ENCODE measurements at places on chromosomes 4 and X.

GRCh38 chr4:125225806-125226205 lies 88.9 kb upstream of the FAT4 start:
- DNase-seq, result no peak

GRCh38 chr4:1416948-1417260 lies 10.7 kb upstream of the NKX1-1 start:
- DNase-seq, result no peak

DNA sequence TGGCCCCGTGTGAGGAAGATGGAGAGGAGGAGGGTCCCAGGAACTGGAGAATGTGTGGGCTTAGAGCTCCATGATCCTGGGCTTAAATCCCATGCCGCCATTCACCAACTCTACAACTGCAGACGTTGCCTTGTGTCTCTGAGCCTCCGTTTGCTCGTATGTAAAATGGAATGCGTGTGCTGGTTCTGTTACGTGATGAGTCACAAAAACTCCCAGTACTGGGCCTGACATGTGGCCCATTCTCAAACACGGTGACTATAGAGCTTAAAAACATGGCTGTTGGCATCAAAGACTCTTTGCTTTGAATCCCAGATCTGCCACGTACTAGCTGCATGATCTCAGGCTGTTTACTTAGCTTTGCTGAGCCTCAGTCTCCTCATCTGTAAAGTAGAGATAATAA lies 13.0 kb upstream of the AFAP1 start:
- DNase-seq, result no peak

- peak; percentile 34 for DNase-seq
Measured at GRCh38 chrX:14758029-14758491, 114.8 kb downstream of the FANCB start.

DNA sequence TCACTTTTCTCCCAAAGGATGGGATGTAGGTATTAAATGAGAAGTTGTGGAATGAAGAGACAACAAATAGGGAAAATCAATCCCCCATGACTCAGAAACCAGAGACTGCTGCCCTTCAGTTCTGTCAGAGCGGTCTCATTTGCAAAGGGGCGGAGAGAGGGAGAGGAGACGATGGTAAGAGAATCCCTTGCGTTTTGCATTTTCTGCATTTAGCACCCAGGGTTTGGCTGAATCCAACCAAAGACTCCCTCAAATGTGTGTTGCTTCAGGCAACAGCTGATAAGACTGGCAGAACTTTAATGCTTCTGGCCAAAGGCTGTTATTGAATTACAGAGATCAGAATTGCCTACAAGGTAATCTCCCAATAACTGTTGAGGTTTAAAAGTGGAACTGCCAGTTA lies 230.2 kb downstream of the EVC2 start:
- peak; percentile 77 for DNase-seq

DNA sequence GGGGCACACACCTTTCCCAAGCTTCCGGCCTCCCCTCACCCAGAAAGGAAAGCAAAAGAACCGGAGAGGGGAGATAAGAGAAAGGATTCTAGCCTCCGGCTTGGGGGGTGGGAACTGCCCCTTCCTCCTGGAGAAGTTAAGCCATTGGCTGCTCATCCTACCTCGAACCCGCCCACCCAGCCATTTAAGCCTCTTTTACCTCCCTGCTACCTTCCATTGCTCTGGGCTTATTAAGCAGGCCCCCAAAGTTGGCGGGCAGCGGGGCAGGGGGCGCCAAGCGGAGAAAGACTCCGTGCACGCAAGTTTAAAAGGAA lies 2.3 kb downstream of the MAML3 start:
- DNase-seq, result peak; percentile 94

DNA sequence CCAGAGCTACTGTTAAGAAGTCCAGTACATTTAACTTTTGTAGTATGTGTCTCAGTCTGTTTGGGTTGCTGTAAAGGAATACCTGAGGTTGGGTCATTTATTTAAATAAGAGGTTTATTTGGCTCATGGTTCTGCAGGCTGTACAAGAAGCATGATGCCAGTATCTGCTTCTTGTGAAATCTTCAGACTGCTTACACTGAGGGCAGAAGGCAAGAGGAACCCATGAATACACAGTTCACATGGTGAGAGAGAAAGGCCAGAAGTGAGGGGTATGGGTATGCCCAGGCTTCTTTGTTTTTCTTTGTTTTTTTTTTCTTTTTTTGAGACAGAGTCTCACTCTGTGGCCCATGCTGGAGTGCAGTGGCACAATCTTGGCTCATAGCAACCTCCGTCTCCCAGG lies 6.0 kb upstream of the CISD2 start:
- DNase-seq, result no peak

DNA sequence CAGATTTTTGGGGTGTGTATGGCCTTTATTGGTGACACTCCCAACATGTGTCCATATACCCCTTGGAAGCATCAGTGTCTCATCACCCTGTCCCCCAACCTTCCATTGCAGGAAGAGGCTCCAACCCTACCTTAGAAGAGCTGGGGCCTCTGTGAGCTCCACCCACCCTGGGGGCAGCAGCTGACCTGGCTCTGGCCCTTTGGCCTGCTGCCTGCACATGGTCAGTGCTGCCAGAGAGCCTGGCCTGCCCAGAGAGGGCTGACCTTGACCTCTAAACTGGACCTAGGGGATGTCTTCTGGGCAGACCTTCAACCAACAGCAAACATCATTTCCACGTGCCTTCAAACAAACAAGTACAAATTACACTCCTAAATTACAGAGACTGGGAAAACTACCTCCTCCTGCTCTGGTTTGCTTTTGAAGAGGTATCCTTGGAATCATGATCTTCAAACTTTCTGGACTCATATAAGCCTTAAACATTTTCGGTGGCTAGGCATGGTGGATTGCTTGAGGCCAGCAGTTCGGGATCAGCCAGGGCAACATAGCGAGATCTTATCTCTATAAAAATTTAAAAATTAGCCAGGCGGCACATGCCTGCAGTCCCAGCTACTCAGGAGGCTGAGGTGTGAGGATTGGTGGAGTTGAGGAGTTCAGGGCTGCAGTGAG lies 27.3 kb upstream of the KIAA0232 start:
- no peak for DNase-seq

DNA sequence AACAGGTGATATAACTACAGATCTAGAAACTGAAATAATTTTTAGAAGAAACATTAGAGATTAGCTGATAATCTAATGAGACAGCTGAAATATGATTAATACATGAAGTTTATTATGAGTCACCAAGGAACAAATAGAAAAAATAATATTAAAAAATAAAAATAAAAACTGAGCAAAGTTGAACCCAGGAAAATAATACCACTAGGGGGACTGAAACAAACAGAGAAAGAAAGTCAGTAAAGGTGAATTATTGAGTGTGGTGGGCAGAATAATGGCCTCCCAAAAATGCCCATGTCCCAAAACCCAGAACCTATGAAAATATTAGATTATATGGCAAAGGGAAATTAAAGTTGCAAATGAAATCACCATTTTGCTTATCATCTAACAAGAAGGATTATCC lies 820.7 kb upstream of the INTU start:
- no peak for DNase-seq

- peak; percentile 67 for DNase-seq
Measured at GRCh38 chrX:37926700-37927099, 79.3 kb upstream of the DYNLT3 start.

GRCh38 chr4:14340321-14340720 lies 662.0 kb upstream of the CPEB2 start:
- DNase-seq, result no peak

- DNase-seq, result no peak
Measured at GRCh38 chrX:152992115-152992514, 1.8 kb downstream of the PNMA5 start.

- DNase-seq, result no peak
Measured at GRCh38 chr4:38699112-38699511, 35.1 kb downstream of the KLF3 start.

- no peak for DNase-seq
Measured at GRCh38 chrX:18151649-18152048, 69.0 kb downstream of the BEND2 start.

DNA sequence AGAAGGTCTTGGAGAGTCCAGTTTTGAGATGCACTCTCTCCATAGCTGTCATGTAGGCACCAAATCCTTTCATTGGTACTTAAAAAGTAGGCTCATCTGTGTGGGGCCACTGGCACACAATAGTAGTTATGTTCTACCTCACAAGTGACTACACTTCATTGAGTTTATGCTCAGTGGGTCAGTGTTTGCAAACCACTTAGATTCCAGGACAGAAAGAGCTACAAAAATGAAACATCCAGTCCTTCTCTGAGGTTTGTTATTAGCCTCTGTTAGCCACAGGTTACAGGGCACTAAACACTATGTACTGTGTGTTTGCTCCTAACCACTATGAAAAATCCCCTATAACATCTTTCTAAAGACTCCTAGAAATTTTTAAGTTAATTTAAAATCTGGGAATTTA lies 13.8 kb downstream of the RAB28 start:
- no peak for DNase-seq

DNA sequence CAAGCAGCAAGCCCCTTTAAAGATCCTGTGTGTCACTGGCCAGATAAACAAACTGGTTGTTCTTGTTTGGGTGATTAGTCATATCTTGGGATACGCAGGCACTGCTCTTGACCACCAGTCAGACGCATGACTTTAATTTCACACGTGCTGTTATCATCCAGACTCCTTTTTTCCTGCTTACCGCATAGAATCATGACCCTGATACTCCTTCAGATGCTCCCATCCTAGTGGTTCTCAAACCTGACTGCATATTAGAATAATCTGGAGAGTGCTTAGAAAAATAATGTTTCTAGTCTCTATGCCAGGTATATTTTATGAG lies 78.8 kb downstream of the CLDN22 start:
- DNase-seq, result peak; percentile 31

GRCh38 chr4:144685911-144686310 lies 40.0 kb downstream of the HHIP start:
- DNase-seq, result no peak

GRCh38 chr4:630656-631055 lies 5.3 kb downstream of the PDE6B start:
- no peak for DNase-seq

GRCh38 chr4:112881842-112882241 lies 167.6 kb upstream of the ANK2 start:
- no peak for DNase-seq

GRCh38 chr4:146269228-146269653 lies 54.9 kb downstream of the REELD1 start:
- no peak for DNase-seq

DNA sequence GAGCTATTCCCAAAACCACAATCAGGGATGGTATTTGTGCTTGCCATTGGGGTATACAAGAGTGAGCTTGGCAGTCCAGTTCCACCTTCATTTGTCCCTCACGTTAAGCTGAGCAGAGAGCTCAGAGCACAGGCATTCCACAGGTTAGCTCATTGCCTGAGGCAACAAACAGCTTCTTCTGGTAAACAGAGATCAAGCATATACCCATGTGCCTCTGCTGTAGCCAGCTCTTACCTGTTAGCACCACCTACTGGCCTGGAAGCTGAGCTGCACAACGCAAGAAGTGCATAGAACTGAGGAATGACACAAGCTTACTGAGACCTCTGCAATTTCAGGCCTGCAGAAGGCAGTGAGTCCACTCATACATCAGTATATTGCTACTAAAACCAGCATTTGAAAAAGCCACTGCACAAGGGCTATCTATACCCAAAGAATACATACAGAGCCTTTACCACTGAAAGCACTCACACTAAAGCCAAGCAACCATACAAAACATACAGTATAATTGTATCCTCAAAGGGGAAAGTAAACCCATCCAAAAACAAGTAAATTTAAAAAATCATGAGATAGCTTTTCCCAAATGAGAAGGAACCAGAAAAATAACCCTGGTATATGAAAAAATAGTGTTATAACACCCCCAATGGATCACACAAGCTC lies 258.3 kb upstream of the GABRA2 start:
- DNase-seq, result peak; percentile 49

- peak; percentile 84 for DNase-seq
Measured at GRCh38 chrX:72142094-72142793, 10.5 kb upstream of the RTL5 start.

DNA sequence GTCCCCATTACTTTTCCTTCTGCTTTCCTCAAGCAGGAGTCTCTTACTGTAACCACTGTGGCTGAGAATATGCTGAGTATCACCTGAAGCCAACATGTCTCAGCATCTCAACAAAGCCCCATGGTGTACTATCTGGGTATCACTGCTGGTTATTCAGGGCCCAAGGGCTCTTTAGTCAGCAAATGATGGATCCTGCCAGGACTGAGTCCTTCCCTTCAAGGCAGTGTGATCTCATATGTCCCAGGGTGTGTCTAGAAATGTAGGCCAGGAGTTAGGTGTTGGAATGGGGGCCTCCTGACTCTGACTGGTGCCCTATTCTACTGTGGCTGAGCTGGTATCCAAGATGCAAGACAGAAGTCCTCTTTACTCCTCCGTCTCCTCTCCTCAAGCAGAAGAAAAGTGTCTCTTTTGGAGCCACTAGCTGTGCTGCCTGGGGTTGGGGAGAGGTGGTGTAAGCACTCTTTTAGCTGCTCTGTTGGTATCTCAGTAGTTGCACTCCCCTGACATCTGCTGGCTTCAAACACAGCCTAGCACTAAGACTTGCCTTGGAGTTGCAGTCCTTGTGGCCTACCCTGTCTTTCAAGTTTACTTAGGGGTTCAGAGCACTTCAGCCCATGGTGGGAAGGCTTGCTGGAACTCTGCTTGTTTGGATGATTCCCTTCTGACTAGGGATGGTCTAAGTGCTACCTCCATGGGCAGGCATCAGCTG lies 28.6 kb downstream of the OCIAD2 start:
- DNase-seq, result no peak

GRCh38 chr4:156799121-156799589 lies 172.4 kb downstream of the PDGFC start:
- no peak for DNase-seq

GRCh38 chrX:131675596-131676194 lies 131.8 kb downstream of the OR13H1 start:
- peak; percentile 32 for DNase-seq

- no peak for DNase-seq
Measured at GRCh38 chr4:133621628-133622027, 472.5 kb downstream of the PCDH10 start.

- no peak for DNase-seq
Measured at GRCh38 chrX:93420090-93420489, 253.3 kb downstream of the NAP1L3 start.

GRCh38 chr4:22462688-22463087 lies 53.2 kb downstream of the ADGRA3 start:
- DNase-seq, result no peak

DNA sequence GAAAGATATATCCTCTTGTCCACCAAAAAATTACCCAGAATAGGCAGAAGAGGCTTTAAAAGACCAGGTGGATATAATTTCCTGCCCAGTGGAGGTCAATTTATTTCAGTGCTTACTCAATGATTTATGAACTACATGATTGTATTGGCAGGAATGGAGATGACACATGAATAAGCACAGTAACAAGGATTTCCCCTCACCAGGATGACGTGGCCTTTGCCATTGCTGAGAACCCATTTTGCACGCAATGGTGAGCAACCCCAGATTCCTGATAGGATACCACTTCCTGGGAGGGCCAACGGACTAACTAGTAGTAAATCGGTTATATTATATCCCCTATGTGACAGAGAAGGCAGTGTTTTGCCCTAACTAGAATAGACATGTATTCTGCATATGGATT lies 11.6 kb upstream of the TTC29 start:
- no peak for DNase-seq

DNA sequence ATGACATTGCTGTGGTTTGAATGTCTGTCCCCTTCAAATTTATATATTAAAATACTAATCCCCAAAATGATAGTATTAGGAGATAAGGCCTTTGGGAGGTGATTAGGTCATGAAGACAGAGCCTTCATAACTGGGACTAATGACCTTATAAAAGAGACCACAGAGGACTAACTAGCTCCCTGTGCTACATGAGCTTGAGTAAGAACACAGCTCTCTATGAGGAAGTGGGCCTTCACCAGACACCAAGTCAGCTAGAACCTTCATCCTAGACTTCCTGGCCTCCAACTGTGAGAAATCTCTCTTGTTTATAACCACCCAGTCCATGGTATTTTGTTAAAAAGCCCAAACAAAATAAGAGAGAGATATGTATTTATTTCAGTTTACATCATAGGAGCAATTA lies 242.2 kb upstream of the CTSO start:
- no peak for DNase-seq

Data from NCI-H526 (cell line).